Gastrocnemius medialis (tissue), 4 donors: ENCODE measurements at places on chromosomes 6 and 20.

GRCh38 chr6:106564476-106564875 lies 64.8 kb downstream of the RTN4IP1 start:
- no peak for DNase-seq

DNA sequence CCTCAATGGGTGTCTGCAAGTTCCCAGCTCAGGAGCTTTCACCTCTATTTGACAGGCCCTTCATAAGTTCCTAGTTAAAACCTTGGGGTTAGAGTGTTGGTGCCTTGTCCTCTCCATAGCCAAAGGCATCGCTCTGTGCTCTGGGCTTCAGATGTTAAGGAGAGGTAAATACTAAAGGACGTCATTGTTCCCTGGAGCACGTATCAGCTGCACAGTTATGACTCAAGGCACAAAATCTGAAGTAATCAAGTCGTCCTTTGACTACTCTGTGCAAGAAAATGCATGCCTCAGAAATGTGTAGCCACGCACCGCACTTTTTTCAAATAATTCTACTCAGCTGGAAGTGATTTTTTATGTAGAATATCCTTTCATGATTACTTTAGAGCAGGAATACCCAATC lies 240.8 kb upstream of the QKI start:
- no peak for DNase-seq

DNA sequence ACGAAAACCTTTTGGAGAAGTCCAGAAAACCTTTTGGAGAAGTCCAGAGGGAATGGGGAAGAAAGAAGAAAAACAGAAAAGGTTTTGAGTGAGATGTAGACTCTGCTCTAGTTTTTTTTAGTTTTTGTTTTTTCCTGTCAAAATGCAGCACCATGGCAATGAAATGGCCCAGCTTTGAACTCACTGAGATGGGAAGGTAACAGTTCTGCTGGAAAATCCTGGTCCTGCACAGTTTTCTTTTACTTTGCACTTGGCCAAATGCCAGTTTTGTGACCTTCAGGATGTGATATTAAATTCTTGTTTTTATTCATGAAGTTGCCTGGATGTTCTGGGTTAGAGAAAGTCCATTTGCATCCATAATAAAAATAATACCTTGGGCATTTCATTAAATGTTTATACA lies 145.7 kb downstream of the CFAP61 start:
- DNase-seq = no peak

DNA sequence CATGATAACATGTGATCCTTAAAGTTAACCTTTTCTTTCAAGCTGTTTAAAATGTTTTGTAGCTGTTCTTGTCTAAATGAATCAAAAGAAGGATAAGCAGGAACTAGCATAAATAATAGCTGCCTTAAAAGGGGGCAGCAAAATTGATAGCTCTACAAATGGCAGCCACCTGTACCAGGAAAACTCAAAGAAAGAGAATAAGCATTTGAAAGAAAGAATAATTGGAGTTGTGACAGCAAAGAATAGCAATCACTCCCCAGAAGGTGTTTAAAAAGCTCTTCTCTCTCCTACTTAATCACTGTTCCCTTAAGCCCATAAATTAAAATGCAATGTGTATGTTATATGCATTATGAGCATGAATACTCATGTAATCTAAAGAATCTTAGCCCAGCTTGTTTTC lies 114.6 kb downstream of the SIM1 start:
- no peak for DNase-seq

- DNase-seq = no peak
These were observed 22.0 kb upstream of the PYGB start for GRCh38 chr20:25225642-25226432.

DNA sequence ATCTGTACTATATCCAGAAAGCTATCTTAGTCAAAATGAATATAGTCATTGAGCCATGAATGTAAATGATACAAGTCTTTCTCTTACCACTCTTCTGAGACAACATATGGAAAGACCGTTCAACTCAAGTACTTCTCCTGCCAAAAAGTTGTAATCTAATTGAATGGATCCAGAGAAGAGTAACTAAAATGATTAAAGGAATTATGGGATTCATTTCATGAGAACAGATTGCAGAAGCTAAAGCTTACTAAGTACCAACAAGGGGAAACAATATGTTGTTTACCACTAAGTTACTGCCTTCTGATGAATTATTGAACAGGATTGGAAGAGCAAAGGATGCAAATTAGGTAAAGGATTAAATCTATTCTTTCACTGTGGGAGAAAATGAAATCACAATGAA lies 2.0 kb upstream of the LGSN start:
- DNase-seq = no peak

- DNase-seq = no peak
These were observed 157.9 kb downstream of the SLC24A3 start for GRCh38 chr20:19370076-19371075.

DNA sequence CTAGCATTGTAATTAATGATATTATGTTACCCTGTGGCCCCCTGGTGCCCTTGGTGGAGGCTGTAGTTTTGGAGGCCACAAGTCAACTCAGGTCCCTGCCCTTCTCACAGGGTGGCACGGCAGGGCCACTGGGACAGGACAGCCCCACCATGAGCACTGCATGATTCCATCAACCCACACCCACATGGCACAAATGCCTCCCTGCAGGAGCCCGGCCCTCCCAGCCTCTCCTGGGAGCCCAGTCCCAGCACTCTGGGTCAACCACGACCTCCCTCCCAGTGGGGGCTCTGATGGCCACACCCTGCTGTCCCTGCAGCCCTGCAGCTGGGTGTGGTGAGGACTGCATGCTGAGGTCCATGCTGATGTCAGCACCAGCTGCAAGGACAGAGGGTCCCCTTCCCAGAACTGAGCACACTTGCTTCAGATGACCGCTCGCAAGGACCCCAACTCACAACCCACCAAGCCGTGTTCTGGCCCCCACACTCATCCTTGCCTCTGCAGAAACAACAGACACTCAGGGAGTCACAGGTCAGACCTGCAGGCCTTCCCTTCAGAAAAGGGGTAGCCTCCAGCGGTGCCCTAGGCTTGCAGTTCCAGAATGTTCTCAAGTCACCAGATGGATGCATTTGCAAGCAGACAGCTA lies 15.7 kb upstream of the CST7 start:
- no peak for DNase-seq

DNA sequence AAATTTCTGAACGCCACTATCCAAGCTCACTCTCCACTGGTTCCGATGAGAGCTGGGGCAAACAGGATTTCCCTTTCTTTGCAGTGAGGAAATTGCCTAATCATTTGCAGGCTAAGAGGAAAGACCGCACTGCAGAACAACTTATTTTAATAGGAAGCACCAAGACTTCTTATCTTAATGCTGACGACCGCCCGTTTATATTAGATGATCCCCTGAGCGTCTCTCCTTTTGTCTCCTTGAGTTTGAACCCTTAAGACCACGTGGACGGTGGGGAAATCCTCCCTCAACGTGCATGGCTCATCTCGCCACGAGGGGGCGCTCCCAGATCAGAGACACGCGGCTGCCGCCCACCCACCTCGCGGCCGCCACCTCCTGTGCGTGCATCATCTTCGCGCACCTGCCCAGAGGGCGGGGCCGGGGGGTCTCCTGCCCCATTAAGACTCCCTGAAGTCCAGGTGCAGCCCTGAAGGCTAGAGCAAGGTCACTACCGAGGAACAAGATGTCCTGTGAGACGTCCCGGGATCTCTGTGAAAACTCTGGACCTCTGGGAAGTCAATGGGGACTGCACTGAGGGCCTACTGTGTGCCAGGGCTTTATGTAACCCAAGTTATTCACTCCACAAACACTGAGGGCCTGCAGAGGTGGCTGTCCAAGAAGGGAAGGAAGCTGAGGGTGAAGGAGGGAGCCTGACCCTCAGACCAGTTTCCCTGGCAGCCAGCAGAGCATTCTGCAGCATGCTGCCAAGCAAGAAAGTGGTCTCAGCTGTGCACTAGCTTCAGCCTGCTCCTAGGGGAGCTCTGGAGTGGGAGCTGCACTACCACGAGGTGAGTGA lies 28.1 kb downstream of the PDYN start:
- DNase-seq = no peak

- no peak for DNase-seq
These were observed 127.1 kb downstream of the COL9A1 start for GRCh38 chr6:70175770-70176169.

- DNase-seq = no peak
These were observed 11.0 kb upstream of the ELOVL5 start for GRCh38 chr6:53359843-53360092.

GRCh38 chr20:44031781-44032582 lies 117.3 kb downstream of the TOX2 start:
- no peak for DNase-seq

DNA sequence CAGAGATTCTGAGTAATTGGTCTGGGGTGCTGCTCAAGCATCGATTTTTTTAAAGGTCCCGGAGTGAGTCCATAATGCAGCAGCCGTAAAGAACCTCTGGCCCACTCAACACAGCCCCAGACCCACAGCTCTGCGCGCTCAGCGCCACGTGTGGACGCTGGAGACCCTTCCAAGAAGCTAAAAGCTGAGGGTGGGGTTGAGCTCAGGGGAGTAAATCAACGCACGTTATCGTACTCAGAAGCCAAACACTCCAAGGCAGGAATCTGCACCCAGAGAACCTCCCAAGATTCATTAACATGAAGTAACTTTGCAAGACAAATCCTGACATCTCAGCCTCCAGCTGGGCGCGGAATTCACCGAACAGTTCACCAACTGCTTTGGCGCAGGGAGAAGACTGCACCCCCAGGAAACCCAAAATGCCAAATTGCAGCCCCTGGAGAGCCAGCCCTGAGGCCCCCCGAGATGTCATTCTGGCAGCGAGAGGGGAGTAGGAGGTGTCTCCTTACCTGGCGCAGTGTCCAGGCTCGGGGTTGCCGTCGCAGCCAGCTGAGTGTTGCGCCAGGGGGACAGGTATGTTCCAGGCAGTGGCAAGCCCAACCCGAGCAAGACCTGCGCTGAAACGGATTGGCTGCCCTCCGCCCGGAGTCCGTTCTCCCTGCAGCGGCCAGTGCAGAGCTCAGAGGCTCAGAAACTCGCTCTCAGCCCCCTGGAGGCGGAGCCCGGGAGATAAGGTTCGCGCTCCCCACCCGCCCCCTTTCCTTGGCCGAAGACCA lies at the start of gene COL21A1:
TSS of gene COL21A1 (minus strand) at position 700 of the 773 bp plus-strand sequence. CDS start 64,962 bp downstream, outside the sequence.
- DNase-seq = peak; percentile 15

GRCh38 chr6:137049095-137049494 lies 4.3 kb upstream of the IL20RA start:
- DNase-seq = no peak

DNA sequence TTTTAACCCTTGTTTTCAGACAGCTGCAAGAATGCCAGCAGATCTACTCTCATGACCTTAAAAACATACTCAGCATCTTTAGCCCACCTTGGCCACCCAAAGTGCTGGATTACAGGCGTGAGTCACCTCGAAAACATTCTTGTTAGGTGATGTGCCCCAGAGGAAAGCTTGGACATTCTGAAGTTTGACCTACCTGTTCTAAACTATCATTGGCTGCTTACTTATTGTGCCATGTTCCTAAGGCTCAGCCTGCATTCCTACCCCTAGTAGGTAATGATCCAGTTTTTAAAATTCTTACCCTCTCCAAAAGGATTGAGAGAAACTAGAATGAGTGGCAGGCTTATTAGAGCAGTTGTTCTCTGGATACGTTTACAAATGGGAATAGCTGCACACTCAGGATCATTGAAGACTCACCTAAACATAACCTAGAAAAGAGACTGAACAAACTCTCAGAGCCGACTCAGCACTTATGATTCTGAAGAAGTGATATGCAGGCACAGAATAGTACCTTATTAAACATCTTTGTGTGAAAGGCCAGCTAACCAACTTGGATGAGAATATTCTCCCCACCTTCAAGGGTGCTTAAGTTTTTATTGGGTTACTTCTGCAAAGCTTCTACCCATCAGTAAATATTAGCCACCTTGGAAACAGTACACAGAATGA lies 362.1 kb downstream of the NRN1 start:
- DNase-seq = no peak

DNA sequence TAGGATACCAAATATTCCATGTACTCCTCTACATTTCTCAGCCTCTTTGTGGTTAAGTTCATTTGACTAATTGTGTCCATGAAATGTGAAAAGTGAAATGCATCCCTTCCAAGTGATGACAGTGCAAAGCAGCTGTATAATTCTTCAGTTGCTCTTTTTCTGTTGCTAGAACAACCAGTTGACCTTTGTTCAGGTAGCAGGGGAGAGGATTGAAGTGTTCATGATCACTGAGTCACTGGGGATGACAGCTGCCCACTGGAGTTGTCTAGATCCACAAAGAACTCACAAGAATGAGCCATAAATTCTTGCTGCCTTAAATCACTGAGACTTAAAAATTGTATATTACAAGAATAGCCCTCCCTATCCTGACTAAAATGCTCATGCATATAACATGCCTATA lies 254.6 kb downstream of the EPHA7 start:
- DNase-seq = no peak

- DNase-seq = no peak
These were observed 136.8 kb upstream of the BTBD3 start for GRCh38 chr20:11780765-11781369.

DNA sequence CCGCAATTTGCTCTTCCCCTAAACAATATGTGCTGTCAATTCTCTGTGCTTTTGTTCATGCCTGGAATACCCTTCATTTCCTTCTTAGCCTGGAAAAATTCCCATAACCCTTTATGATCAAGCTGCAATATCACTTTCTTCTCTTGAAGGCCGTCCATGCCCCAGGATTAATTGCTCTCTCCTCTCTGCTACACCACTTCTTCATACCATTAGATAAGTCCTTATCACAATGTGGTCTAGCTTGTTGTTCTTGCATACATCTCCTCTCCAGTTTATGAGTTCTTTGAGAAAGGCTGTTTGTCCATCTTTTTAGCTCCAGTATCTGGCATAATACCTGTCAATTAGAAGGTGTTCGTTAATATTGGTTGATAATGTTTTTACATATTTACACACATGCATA lies 111.2 kb upstream of the SAMD5 start:
- no peak for DNase-seq

DNA sequence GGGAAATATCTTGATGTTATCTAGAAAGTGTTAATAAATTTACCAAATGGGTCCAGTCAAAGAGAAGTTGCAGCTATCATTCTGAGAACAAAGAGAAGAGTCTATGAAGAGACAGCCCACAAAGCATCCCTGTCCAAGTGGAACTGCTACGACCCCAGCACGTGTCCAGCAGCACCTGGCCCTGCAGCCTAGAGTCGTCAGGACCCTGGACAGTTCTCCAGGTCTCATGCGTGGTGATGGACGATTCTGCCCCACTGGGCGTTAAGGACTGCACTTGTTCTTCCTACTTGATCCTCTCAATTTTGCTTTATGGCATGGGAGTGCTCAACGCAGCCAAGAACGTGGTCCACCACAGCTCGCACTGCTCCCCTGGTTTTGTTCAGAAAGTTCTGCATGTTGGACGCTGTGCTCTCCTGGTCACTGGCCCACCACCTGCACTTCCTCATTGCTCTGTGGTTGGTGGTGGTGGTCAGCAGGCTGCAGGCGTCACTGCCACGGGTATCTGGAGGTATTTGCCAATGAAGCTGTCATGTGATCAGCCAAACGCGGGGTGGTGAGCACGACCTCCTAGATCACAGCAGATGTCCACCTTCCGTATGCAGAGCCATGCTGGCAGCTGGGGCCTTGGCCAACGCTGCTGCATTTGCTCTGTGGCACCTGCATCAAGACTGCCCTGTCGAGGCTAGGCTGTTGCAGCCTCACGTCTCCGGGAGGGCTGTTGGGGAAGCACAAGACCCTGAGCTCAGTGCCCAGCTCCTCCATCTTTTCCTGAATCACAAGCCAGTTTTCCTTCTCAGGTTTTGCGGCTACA lies 356.4 kb downstream of the CDH4 start:
- DNase-seq = no peak

GRCh38 chr6:169169941-169170582 lies 83.6 kb downstream of the THBS2 start:
- DNase-seq = no peak

- no peak for DNase-seq
These were observed 4.9 kb upstream of the ANKRD60 start for GRCh38 chr20:58233393-58233792.

GRCh38 chr6:1570848-1571247 lies 38.9 kb upstream of the FOXC1 start:
- DNase-seq = no peak
